ENCODE measurements at places on chromosomes 6 and 20.

DNA sequence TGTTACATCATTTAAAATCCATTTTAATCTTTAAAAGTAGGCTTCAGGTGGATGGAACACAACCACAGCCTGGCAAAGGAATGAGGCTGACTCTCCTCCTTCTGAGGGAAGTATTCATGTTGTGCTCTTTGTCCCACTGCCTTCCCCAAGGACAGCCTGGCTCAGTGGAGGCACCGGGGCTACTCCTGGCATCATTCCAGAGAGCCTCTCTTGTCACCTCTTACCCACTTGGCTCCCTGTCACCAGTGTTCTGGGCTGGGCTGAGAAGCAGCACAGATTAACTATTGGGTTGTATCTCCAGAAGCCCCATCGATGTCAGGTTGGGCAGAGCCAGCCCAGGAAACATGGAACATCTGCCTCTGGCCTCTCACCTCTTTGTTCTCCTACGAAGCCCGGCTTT lies 10.7 kb upstream of the TP53INP2 start:
- DNase-seq, result no peak

GRCh38 chr6:28264834-28265401 lies 2.0 kb upstream of the ZSCAN26 start:
- DNase-seq, result no peak

- no peak for DNase-seq
Measured at GRCh38 chr6:14583826-14584225, 466.3 kb downstream of the CD83 start.

GRCh38 chr6:119395192-119395591 lies 45.6 kb upstream of the MAN1A1 start:
- DNase-seq, result no peak

GRCh38 chr6:16205377-16206144 lies 32.8 kb upstream of the GMPR start:
- DNase-seq, result no peak

- DNase-seq, result no peak
Measured at GRCh38 chr20:16283978-16284377, 289.3 kb downstream of the KIF16B start.

DNA sequence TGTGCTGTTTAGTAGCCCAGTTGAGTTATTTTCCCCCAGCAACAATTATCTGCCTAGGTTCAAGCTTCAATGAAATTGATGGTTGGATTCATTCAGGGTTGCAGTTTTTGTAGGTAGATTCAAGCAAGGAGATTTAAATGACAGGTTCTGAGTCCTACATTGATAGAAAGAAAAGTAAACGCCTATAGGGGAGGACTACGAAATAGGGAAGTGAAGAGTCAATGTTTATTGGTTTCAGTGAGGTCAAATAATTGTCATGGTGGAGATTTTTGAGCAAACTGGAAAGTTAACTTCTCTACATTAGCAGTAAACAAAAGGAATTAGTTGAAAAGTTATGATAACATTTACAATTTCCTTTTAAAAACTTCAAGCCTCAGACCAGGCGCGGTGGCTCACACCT lies 734 bp upstream of the WFDC13 start:
- no peak for DNase-seq

DNA sequence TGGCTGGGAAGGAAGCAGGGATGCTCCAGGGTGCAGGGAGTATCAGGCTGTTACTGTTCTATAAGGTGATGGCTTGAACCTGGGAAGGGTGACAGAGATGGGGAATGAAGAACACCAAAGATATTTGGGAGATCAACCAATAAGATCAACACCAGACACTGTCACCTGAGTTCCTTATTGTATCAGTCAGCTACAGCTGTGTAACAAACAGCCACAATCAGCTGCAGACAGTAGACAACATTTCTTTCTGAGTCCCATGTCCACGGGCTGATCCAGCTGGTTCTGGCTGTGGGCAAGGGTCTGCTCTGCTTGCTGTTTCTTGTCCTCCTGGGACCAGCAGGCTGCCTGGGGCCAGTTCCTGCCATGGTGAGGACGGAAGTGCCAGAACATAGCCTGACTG lies 31.3 kb upstream of the SLCO4A1 start:
- no peak for DNase-seq

DNA sequence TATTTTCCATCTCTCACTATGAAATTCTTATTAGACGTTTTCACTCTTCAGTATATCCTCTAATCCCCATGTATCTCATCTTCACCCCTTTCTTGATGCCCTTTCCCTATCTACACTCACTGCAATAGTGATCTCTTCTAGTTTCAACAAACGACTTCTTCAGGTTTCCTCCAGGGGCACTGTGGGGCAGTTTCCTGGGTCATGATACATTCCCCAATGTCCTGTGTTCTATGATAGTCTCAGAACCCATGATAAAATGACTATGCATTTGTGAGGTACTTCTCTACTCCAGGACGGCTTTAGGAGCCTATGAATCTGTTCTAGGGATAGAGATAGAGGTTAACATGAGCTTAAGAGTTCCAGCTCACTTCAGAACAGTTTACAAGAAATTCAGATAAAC lies 183.3 kb downstream of the FOXC1 start:
- DNase-seq, result no peak

DNA sequence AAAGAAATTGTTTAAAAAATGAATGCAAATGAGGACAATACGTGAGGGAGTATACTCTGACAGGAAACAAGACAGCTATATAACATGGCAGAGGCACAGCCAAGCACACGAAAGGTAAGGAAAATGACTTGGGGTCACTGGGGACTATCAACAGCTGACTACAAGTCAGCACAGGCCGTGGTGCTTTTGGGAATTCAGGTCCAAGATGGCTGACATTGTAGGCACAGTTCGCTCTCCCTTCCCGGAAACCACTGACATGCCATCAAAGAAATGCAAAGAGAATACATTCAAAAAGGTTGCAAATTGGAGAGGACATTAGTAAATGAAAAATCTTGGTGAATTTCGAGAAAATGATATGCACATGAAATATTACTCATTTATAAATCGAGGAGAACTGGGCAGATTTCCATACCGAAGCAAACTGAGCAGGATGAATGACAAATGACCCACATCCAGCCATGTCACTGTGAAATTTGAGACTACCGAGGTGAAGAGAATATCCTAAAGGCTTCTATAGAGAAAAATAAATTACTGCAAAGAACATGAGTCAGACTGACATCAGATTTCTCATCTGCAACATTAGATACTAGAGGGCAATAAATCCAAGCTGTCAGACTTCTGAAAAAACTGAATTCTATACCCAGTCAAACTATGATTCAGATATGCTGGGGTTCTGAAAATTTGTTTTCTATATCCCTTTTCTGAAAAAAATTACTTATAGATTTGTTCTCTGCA lies 391.1 kb downstream of the BTBD9 start:
- DNase-seq, result no peak

DNA sequence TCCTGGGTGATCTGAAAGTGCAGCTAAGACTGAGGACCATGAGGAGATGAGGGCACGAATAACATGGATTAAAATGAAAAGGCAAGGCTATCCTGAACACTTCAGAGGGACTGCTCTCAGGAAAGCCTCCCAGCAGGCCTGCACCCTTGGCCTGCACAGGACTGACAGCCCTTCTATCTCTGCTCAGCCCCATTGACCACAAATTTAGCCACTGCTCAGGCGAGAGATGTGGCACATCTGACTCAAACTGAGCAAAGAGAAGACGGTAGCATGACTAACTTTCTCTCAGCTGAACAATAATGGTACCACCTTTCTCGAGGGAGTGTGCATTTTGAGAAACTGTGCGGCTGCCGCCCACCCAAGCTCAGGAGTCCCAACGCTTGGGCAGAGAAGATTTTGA lies 257.5 kb downstream of the ADGB start:
- DNase-seq, result no peak

- DNase-seq, result no peak
Measured at GRCh38 chr6:100347901-100348550, 116.7 kb downstream of the SIM1 start.

GRCh38 chr6:84601366-84601765 lies 163.0 kb downstream of the TBX18 start:
- no peak for DNase-seq

DNA sequence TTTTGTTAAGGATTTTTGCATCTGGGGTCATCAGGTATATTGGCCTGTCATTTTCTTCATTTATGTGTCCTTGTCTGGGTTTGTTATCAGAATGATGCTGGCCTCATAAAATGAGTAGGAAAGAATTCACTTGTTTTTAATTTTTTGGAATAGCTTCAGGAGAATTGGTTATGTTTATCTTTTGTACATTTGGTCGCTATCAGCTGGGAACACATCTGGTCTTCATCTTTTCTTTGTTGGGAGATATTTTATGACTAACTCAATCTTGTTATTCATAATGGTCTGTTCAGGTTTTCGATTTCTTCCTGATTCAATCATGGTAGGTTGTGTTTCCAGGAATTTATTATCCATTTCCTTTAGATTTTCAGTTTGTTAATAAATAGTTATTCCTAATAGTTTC lies 207.5 kb upstream of the ASCC3 start:
- no peak for DNase-seq

Data from lower leg skin (tissue), 4 donors.